ENCODE measurements at places on chromosomes 7 and 10. TPM values are rescaled to one million over a fixed set of nuclear protein-coding genes. Genes with fewer than 3 reads are reported as not detected.

TMEM225B gene
- total RNA-seq = 0.82 TPM

GRCh38 chr7:66877577-66878300 is 43.3 kb upstream of the TMEM248 start:
- no peak for DNase-seq

DNA sequence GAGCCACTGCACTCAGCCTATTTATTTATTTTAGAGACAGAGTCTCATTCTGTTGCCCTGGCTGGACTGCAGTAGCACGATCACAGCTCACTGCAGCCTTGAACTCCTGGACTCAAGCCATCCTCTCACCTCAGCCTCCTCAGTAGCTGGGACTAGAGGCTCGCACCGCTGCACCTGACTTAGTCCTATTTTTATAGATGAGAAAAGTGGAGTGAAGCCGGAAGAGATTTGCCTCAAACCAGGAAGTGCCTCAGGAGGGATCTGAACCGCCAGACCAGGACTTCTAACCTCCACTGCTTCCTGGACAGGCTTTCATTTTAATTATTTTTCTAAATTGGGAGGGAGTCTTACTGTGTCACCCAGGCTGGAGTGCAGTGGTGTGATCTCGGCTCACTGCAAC is 17.5 kb upstream of the CLIP2 start:
- no peak for DNase-seq

GRCh38 chr10:21299330-21299729 is 226.2 kb downstream of the SKIDA1 start:
- no peak for DNase-seq

GRCh38 chr10:73965890-73966768 is 31.8 kb upstream of the VCL start:
- DNase-seq = peak; percentile 32

GRCh38 chr7:22842973-22843372 is 20.3 kb upstream of the TOMM7 start:
- DNase-seq = no peak

DNA sequence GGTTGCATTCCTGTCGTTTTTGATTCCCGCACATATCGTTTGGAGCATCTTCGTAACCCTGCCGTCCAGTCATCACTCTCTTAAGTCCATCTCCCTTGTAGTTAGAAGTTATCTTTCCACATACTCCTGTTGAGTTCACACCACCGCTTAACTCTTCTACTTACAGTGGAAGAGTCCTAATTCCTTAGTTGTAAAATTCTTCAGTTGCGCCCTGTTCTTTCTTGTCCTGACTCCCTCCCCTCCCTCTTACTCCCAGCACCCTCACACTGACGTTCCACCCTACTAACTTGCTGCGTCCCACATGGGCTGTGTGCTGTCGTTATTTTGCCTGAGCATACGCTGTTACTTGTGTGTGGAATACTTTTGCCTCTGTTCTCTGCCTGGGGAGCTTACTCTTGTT is 11.7 kb downstream of the DNAJB6 start:
- DNase-seq = no peak

DNA sequence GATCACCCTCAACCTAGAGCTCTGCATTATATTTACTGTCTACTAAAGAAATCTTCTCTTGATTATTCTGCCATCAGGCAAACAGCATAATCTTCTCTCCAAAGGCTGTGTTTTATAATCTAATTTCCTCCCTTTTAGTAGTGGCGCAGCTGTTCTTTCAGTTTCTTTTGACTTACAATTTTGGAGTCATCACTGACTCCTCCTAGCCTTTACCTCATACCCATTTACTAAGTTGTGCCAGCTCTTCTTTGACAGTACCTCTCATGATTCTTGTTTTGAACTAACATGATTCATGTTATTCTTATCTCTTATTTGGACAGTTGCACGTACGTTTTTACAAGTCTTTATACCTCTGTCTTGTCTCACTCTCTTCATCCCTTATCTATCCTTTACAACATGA is 113.0 kb downstream of the FOXP2 start:
- DNase-seq = no peak

GRCh38 chr7:143914938-143915652 is 13.1 kb upstream of the TCAF1 start:
- DNase-seq = no peak

DNA sequence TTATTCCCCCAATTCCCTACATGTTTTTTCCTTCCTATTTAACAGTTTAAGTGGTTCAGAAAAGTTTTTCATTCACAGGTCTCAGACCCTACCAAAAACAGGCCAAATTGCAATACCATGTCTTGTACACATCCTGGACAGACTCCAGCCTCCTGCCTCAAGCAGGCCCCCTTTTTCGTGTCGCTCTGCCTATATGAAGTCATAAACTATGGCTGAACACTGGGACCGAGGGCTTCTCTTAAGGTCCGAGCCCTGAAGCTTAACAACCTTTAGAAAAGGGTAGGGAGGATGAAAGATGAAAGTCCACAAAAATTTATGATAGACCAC is 1.4 kb downstream of the FBXW4 start:
- DNase-seq = no peak

CDC14C gene
- total RNA-seq = not detected

DNA sequence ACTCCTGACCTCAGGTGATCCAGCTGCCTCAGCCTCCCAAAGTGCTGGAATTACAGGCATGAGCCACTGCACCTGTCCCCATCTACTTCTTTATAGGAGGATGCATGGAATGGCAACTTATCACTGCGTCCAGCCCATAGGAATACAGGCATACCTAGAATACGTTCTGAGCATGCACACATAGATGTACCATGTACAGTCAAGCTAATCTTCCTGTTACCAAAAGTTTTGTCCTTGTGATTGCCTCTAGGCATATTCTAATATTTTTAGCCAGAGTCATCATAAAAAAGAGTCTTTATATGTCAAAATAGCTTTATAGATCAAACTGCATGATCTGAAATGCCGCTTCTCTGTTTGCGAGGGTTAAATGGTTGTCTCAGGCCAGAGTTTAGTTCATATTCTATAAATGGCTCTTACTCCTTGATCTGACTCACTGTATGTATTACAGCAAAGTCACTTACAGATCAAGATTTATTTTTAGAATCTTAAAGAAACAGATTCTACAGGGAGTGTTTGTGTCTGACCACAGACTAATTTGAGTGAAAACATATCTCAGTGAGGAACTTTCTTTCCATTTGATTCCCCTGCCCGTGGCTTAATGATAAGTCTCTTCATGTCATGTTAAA is 210.9 kb downstream of the CREB5 start:
- no peak for DNase-seq

DNA sequence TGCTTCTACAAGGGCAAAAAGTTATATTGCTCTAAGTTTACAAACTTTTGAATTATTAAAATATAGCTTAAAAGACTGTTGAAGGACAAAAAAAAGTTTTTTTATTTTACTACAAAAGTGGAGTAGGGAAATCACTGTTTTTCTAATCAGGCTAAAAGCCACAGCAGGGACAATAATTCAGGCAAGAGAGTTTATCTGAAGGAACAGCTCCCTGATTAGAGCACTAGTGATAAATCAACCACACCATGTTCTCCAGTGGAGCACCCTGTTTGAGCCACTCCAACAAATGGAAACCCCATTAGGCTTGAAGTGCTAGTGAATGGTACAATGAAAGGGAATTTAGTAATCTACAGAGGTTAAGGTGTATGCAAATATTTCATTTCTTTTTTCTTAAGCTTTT is 357.1 kb downstream of the SEMA3D start:
- no peak for DNase-seq

CCDC136 gene
- total RNA-seq = 1.7 TPM

ANXA7 gene
- total RNA-seq = 111 TPM

- no peak for DNase-seq
These were observed 67.9 kb downstream of the PPP1R9A start for GRCh38 chr7:94975336-94975735.

PLAC9 gene
- total RNA-seq = 18.0 TPM

- peak; percentile 46 for DNase-seq
These were observed 4.0 kb upstream of the MRPS24 start for GRCh38 chr7:43873300-43873699.

DNA sequence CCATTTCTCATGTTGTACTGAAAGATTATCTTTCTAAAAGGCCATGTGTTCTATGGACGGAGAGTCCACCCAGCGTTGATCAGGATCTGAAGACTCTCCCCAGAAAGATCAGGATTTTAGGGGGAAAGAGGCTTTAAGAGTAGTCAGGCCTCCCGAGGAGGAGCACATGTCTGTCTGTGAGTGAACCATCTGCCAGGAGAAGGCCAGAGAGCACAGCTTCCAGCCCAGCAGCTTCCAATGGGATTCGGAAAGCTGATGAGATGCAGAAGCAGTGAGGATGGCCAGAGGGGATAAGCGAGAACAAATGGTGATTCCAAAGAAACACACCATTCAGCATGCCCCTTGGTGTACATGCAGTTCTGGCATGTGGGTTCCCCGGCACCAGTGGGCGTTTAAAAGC is 88.5 kb upstream of the TCERG1L start:
- DNase-seq = no peak

GRCh38 chr7:64884913-64885370 is 18.1 kb upstream of the ZNF273 start:
- no peak for DNase-seq

DNA sequence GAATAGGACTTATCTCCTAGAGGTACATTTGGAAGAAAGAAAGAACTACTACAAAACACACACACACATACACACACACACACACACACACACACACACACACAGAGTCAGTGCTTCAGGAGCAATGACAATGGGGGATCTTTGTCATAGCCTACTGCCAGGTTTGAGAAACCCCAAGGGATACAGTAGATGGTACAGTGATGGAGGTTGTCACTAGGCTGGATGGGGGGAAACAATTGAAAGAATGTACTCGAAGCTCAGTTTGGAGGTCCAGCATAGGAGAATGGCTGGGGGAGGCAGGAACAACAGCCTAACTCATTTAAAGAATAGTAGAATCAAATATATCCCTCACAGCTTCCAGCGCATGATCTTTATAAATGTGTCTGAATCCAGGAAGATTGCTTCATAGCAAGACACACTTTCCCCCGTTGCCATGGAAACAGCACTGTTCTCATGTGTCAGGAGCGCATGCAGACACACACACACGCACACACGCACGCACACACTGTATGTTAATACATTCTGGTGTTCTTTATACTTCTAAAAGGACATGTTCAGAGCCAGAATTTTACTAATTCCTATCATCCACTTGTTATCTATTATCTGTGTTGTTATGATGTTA is 32.6 kb upstream of the ZNRF2 start:
- DNase-seq = no peak

SLC39A12 gene
- 0.47 TPM for total RNA-seq

C7orf33 gene
- not detected for total RNA-seq

FKBP6 gene
- not detected for total RNA-seq

GRCh38 chr10:125878957-125879835 is 1.9 kb downstream of the DHX32 start:
- no peak for DNase-seq

GRCh38 chr10:27380929-27381358 is 123.2 kb upstream of the RAB18 start:
- DNase-seq = no peak

GRCh38 chr7:13414661-13415107 is 574.8 kb downstream of the ETV1 start:
- DNase-seq = no peak

GRCh38 chr10:86936661-86937501 is 20.5 kb downstream of the MMRN2 start:
- no peak for DNase-seq

CNNM1 gene
- 0.32 TPM for total RNA-seq

All from omental fat pad (tissue), 4 donors.